Pons (tissue), 1 donor: ENCODE measurements at places on chromosomes 7 and 10.
A peak's percentile ranks its signal among the peaks of the same experiment; 100 is the strongest.

DNA sequence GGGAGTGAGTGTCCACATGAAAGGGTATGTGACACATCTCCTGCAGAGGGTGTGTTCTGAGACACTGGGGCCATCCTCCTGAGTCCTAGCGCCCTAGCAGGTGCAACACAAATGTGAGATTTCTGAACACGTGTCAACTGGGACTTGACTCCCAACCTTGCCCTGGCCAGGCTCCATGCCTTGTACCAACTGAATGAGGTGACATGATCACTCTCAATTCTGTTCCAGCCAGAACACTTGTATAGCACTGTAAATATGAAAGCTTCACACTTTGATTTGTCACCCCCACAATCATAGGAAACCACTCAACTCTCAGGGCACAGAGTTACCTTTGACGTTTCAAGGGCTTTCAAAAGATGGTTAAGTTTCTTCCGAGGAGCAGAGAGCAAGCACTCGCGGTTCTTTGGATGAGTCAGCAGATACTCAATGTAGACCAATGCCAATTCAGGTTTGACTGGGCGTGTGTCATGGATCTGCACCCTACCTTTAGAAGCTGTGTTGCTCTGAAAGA is 48.6 kb downstream of the NCAPG2 start:
- DNase-seq, result no peak

DNA sequence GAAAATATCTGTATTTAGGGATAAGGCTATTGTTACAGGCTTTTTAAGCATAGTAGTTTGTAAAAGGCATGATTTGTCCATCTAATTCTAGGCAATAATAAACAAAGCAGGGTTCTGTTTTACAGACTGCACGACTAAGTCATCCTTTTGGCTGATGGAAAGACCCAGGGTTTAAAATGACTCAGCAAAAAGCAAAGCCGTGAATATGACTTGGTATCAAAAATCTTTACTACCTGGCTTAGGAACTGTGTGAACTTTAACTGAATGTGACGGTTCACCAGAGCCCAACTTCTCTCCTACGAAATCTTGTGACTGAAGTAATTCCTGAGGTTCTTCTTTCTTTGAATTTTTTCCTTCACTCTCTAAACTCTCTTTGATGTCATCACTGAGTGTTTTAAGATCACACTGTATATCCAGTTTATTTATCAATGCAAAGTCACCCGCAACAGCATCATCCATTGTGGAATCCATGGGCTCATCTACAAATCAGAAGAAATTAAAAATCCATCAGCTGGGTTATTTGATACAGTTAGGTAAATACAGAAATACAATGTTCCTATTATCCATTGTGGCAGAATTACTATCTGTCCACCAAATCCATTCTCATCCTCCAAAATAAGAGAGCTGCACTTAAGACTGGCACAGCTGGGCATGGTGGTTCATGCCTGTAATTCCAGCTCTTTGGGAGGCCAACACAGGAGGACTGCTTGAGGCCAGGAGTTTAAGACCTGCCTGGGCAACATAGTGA is 17.0 kb downstream of the ATE1 start:
- peak; percentile 92 for DNase-seq

DNA sequence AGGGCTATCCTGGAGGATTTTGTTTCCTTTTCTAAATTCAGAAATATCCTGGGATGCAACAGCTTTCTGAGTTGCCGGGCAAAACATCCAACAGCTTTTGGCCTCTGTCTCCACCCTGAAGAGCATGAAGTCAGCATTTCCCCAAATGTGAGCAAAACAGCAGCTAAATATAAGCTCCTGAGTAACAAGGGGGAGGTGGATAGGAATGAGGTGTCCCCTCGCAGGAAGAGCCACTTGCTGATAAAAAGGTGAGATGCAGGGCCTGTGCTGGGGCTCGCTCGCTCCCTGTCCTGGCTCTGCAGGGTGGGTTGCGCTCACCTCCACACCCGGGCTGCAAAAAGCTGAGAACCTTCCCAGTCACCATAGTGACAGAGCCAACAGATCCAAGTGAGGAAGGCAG is 264.3 kb downstream of the ZEB1 start:
- no peak for DNase-seq

GRCh38 chr10:9035355-9035754 is 980.9 kb downstream of the GATA3 start:
- DNase-seq, result no peak
